ENCODE measurements at places on chromosomes 7 and 10.
A peak's percentile ranks its signal among the peaks of the same experiment; 100 is the strongest.

- DNase-seq, result no peak
Observed at GRCh38 chr7:24212073-24212472, 71.9 kb upstream of the NPY start.

- DNase-seq, result no peak
Observed at GRCh38 chr7:11427686-11428273, 404.2 kb downstream of the THSD7A start.

GRCh38 chr7:1432411-1433082, 26.7 kb downstream of the MICALL2 start:
- DNase-seq, result peak; percentile 26

GRCh38 chr7:27510541-27510940, 152.1 kb downstream of the HIBADH start:
- no peak for DNase-seq

- DNase-seq, result no peak
Observed at GRCh38 chr7:36228039-36228438, 75.0 kb downstream of the EEPD1 start.

DNA sequence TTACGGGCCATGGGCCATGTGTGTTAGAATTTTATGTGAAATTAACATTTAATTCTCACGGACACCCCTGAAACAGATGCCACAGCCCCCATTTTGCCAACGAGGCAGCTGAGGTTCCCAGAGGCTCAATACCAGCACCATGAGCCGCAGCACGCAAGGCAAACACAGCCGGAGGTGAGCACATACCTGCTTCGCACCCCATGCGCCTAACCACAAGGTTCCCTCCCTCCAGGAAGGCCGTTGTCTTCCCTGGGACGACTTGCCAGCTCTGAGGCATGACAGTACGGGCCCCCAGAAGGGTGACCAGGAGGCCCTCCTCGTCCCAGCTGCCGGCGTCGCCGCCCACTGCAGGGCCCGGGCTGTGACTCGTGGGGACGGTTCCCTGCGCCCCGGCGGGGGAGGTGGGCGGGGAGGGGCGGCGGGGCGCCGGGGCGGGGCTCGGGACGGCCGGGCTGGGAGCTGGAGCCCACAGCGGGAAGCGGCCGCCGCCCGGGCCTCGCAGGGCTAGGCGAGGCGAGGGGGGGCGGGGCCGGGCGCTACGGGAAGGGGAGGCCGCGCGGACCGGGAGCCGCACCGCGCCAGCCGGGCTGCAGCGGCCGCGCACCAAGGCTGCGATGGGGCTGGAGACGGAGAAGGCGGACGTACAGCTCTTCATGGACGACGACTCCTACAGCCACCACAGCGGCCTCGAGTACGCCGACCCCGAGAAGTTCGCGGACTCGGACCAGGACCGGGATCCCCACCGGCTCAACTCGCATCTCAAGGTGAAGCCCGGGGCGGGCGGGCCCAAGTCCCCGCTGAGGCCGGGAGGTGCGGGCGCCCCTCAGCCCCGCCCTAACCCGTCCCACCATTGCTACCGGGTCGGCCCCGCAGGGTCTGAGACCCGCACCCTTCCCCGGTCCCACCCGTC, at the start of gene CAV2:
TSS of gene CAV2 (plus strand) at position 571 of the 910 bp plus-strand sequence. CDS start at position 615, 44 bp downstream.
- DNase-seq, result no peak

DNA sequence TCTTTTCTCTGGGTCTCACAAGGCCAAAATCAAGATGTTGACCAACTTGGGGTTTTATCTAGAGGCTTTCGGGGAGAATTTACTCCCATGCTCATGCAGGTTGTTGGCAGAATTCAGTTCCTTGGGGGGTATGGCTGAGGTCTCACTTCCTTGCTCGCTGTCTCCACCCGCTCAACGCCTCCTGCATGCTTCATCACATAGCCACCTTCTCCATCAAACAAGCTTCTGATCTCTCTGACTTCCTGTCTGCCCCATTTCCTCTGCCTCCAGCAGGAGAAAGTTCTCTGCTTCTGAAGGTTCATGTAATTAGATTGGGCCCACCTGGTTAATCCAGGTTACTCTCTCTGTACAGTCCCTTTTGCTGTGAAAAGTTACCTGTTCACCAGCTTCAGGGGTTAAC, 179.1 kb upstream of the FZD1 start:
- no peak for DNase-seq

DNA sequence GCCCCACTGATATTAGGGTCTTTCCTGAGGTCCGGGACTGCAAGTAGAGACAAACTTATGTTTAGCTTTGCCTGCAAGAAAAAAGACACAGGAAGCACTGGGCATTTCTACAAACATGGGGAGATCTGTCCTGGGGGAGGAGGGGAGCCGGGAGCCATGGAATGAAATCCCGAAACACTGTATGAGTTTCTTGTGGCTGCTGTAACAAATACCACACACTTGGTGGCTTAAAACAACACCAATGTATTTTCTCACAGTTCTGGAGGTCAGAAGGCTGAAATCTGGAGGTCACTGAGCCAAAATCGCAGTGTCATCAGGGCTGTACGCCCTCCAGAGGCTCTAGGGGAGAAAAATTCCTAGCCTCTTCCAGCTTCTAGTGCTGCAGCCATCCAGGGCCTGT, 114.0 kb upstream of the CHST15 start:
- DNase-seq, result no peak

- DNase-seq, result no peak
Observed at GRCh38 chr7:133109816-133110215, 27.9 kb upstream of the CHCHD3 start.

DNA sequence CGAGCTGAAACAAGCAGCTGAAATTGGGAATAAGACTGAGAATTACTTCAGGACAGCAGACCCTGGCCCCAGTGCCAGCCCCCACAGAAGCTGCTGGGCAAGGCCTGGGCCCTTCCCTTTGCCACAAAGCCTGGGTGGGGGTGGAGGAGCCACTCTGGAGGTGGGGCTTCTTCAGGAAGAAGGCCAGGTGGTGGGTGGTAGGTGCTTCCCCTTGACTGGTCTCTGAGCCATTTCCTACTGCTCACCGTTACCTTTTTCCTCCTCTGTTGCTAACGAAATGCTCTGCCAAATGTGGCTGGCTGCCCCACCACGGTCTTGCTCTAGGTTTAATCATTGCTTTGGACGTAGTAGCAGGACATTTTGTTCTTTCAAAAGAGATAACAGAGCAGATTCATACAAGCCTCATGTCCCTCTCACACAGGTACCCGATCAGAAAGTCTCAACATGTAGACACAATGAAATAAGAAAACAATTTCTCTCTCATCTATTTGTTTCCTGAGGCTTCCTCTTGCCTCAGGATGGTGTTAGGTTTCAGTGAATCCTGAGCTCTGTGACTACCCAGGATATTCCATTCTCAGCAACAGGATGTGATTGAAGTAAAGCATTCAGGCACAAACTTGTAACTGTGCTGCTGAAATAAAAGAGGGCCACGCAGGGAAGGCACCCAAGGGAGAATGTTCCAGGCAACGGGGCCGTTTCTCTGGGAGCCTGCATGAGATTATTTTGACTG, 66.5 kb downstream of the WDR11 start:
- no peak for DNase-seq

DNA sequence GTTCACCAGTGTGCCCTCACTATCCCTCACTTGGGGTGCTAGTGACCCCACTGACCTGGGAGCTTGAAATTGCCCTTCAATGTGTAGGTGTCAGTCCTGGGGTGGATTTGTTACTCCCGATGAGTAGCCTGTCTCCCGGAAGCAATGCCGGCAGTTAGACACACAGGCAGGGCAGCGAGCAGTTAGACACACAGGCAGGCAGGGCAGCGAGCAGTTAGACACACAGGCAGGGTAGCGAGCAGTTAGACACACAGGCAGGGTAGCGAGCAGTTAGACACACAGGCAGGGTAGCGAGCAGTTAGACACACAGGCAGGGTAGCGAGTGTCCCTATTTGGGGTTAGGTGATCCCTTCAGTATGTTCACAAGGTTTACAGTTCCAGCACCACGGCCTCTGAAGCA, 44.0 kb downstream of the VWA2 start:
- no peak for DNase-seq

DNA sequence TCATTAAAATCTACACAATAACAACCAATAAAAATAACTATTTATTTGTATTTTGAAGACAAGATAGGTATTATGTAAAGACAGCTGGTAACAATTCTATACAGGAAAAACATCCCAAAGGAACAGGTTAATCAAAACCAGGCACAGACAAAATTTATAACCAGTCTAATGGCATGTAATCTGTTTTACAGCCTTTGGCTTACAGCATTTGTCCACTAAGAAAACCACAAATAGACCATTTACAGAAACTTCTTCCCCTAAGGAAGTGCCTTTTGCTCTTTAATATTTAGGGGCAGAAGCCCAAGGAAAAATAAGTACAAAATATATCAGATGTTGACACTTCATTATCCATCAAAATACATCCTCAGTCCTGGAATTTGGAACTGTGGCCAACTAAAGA, 65.0 kb downstream of the SVIL start:
- DNase-seq, result no peak

DNA sequence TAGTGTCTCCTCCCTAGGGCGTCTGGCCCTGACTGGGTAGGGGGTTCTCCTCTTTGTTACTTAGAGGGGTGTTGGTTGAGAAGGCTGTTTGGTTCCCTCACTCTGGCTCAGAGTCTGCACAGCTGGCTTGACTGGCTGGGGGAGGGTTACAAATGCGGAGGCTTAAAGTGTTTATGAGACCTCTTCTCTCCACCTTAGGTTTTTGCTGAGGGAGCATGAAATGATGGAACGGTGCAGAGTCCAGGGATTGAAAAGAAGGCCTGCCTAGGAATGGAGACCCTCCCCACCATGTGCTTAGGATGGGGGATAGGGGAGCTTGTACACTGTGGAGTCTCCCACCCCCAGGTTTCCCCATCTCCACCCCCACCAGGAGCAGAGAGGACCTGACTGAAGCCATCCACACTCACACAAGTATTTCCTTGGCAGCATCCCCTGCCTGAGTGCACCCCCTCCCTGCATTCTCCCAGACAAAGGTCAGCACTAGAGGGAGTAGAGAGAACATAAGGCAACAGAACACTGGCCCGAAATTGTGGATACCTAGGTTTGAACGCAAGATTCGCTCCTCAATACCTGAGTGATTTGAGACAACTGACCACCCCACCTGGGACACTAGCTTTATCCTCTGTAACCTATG, 1.7 kb upstream of the LDB1 start:
- DNase-seq, result no peak

DNA sequence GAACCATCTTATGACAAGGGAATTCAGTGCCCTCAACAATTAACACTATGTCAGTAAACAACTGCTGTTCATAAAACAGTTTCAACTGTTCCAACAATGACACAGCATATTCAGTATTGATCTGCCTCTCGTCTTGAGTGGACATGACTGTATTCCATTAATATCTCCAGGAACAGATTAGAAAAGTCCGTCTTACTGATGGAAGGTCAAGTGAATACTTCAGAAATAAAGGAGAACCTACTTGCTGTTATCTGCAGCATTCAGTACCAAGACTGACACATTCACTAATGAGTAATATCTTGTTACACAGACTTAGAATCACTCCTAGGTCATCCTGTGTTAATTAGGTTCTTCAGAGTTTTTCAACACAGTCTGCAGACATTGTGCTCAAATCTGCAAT, 12.1 kb downstream of the KBTBD2 start:
- DNase-seq, result no peak

GRCh38 chr7:22452142-22452959, 47.6 kb downstream of the STEAP1B start:
- peak; percentile 48 for DNase-seq

- no peak for DNase-seq
Observed at GRCh38 chr10:131048606-131049005, 262.9 kb downstream of the TCERG1L start.

DNA sequence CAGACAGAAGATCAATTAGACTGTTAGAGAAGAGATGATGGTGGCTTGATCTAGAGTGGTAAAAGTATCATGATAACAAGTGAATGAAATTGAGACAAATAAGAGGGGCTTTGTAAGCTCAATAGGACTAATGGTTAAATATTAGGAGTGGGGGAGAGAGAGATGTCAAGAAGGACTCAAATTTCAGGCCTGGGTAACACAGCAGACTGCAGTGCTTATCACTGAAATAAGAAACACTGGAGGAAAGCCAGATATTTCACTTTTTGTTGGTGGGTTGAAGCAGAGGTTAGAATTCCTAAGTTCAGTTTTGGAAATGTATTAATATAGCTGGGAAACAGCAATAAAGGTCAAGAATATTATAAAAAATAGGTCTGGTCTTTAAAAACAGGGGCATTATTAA, 74.6 kb downstream of the ORC5 start:
- no peak for DNase-seq

GRCh38 chr10:96072674-96073073, 29.3 kb downstream of the CCNJ start:
- no peak for DNase-seq

DNA sequence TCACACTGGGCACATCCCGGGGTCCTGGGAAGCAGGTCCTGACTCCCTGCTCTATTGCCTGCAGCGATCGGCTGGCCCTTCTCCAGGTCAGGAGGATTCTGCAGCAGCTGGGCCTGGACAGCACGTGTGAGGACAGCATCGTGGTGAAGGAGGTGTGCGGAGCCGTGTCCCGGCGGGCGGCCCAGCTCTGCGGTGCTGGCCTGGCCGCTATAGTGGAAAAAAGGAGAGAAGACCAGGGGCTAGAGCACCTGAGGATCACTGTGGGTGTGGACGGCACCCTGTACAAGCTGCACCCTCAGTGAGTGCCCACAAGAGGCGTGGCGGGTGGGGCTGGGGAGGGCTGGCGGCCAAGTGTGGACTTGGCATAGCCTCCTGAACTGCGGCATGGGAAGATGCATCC, 12.8 kb upstream of the HK1 start:
- DNase-seq, result no peak

Measured in anterior cingulate cortex (tissue), 58 donors.